Dorsolateral prefrontal cortex (tissue), 122 donors: ENCODE measurements at places on chromosomes 12 and 14. TPM values are rescaled to one million over a fixed set of nuclear protein-coding genes. Genes with fewer than 3 reads are reported as not detected.

GRCh38 chr14:95095996-95096395, 61.3 kb downstream of the DICER1 start:
- DNase-seq, result no peak

DNA sequence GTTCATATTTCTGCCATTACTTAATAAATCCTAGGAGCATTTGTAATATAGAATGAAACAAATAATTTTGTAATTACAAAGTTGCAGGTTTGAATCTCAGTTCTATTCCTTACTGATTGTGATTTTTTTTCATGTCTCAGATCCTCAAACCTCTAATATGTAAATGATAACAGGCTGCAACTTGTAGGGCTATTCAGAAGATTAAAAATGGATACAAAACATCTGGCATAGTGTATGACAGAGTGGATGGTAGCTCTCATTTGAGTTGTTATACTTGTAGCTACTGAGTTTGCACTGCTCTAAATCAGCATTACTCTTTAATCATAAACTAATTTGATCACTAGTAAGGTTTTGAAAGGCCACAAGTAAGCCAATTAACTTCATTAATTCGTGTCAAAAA, 406.3 kb upstream of the MGAT4C start:
- no peak for DNase-seq

- DNase-seq, result no peak
Measured at GRCh38 chr12:46472893-46473633, 100.5 kb upstream of the SLC38A2 start.

GRCh38 chr12:14956024-14956891, 5.1 kb downstream of the ARHGDIB start:
- DNase-seq, result no peak

- DNase-seq, result no peak
Measured at GRCh38 chr12:88493636-88494035, 86.6 kb downstream of the KITLG start.

GRCh38 chr12:96242597-96242996, 48.4 kb downstream of the ELK3 start:
- DNase-seq, result no peak

Gene ALDH2
- 172 TPM for total RNA-seq

Gene GPR65
- total RNA-seq, result 0.79 TPM

DNA sequence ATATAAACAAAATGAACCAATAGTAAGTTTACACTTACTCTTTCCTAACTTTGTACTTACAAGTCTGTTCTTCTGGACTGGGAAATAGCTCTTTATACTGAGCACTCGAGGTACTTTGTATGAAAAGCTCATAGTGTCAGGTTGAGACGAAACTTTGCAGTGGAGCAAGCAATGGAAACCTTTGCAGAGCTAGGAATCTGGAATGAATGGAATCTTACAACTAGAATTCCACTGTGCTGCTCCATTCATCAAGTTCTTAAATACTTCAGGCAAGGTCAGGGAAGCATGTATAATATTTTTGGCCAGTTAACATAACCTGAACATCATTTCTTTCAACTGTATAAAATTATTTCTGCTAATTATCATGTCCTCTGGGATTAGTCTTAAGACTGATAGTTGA, 1327.5 kb upstream of the FLRT2 start:
- DNase-seq, result no peak

DNA sequence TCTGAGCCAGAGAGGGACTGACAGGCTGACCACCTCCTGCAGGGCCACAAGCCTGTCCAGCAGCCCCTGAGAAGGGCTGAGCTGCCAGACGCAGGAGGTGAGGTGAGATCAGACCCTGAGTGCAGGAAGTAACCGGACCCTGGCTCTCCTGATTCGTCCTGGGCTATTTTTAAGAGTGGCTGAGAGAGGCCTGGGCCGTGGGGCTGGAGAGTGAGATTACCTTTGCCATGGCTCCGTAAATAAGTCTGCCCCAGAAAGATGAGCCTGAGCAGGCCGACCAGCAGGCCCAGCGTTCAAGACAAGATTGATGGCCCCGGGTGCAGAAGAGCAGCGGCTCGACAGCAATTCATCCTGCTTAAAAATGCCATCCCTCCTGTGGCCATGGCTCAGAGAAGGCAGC, 54.2 kb downstream of the SPTB start:
- no peak for DNase-seq

Gene MARCHF9
- 20.1 TPM for total RNA-seq

Gene LRP6
- 53.2 TPM for total RNA-seq

Gene P2RX7
- total RNA-seq, result 53.0 TPM

Gene OVCH1
- 2.9 TPM for total RNA-seq

DNA sequence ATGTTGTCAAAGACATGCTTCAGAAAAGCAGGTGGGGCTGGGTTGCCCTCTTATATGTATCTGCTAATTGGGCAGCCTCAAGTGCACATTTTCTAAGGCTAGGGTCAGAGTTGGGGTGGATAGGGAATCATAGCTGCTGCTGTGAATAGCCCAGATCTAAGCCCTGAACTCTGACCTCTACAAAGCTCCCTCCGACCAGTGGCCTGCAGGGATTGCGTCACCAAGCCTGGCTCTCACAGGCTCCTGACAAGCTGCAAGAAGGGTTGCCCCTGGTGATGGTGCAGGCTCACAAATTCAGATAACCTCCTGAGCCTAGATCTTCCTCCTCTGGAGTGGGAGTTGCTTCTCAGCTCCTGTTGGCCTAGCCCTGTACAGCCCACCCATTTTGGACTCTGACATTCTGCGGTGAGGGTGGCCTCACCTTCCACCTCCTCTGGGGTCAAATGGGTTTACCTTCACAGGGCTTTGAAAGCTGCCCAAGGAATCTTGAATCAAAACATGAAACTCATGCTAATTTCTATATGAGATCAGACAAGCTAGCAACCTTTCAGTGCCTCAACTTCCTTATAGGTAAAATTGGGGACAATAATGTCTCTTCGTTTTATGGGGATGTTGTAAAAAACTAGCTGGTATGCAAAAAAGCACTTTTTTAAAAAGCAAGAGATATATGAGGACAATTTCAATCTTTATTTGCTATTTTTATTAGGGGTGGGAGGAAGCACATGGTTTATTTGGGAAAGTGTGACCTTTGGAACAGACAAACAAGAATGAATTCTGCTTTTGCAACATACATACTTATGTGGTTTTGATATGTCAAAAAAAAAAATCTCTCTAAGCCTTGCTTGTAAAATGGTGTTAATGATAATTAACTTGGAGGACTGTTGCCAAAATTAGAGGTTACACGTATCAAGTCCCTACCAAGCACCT, 4.9 kb upstream of the SUSD6 start:
- no peak for DNase-seq

DNA sequence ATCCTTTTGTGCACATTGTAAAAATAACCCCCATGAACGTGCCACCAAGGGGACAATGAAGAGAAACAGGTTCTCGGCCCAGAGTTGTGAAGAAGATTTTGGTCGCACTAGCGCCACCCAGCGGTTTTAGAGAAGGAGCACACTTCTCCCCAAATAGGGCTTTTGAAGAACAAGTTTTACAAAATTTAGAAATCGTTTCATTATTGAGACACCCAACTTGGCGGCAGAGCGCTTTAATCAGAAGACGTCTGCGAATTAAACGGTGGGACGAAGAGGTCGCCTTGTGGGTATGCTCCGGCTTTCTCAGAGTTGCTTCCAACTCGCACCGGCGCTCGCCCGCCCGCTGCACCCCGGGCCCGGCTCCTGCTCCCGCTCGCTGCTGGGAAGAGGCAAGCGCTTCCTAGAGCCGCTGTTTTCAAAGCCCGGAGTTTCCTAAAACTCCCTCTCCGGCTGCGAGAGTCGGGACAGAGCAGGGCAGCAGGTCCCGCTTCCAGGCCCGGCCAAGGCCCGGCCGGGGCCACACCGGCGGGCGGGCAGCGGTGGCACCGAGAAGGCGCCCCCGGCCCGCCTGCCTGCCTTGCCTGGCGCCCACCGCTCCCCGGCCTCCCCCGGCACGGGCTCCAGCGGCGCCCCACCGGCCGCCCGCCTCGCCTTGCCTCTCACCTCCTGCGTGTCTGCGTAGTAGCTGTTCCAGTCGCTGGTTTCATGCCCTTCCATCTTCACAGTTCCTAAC, 645 bp downstream of the FOXA1 start:
- DNase-seq, result no peak

- DNase-seq, result no peak
Measured at GRCh38 chr12:19485240-19485639, 45.9 kb downstream of the AEBP2 start.

Gene PGAM5
- total RNA-seq, result 27.2 TPM

DNA sequence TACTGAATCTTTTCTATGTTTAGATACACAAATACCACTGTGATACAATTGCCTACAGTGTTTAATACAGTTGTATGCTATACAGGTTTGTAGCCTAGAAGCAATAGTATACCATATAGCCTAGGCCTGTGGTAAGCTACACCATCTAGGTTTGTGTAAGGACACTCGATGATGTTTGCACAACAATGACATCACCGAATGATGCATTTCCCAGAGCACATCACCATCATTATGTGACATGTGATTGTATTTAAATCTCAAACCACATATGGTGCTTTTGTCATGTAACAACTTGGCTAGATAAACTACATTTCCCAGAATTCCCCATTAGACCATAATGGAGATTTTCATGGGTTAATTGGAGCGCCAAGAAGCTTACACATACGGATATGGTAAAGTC, 128.4 kb upstream of the CPNE8 start:
- DNase-seq, result no peak

- no peak for DNase-seq
Measured at GRCh38 chr14:53187921-53188463, 34.9 kb upstream of the DDHD1 start.
